Tibial nerve (tissue), 4 donors: ENCODE measurements at places on chromosomes 2 and 18. TPM values are rescaled to one million over a fixed set of nuclear protein-coding genes. Genes with fewer than 3 reads are reported as not detected.
A peak's percentile ranks its signal among the peaks of the same experiment; 100 is the strongest.

- H3K4me3 ChIP-seq, result no peak overlapping the region
- no peaks in the 10 kb centered on the region for H3K27me3 ChIP-seq
- no peak overlapping the region for H3K27ac ChIP-seq
- H3K36me3 ChIP-seq, result no peaks in the 10 kb centered on the region
- DNase-seq, result no peak
Observed at GRCh38 chr18:5747678-5748077, 147.6 kb downstream of the TMEM200C start.

Gene RAB6C
- total RNA-seq, result not detected

- H3K36me3 ChIP-seq, result no peaks in the 10 kb centered on the region
- H3K4me3 ChIP-seq, result no peak overlapping the region
- no peaks in the 10 kb centered on the region for H3K27me3 ChIP-seq
- no peaks in the 10 kb centered on the region for H3K4me1 ChIP-seq
Observed at GRCh38 chr2:162826921-162827320, 11.6 kb downstream of the KCNH7 start.

Gene LYG2
- total RNA-seq, result not detected

DNA sequence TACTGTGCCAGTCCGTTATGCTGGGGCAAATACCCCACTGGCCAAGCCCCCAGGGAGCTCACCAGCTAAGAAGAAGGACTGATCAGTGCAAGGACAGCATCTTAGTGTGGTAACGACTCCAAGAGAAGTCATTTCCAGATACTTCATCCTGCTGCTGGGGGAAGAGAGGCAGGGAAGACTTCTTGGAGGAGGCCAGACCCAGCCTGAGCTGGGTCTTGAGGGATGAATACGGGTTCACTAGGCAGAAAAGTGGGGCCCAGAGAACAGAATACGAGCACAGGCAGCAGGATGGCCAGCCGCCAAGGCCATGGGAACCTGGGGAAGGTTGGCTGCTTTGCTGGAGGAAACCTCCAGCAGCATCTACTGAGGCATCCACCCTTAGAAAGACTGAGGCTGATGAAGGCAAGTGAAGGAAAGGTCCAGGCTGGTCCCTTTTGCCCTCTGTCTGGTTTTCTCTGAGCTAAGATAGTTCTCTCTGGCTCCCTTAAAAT, 84.1 kb downstream of the GLI2 start:
- H3K36me3 ChIP-seq, result no peaks in the 10 kb centered on the region
- no peak overlapping the region for H3K4me3 ChIP-seq
- DNase-seq, result no peak
- H3K4me1 ChIP-seq, result peaks cover 6% of the 10 kb centered on the region
- H3K27ac ChIP-seq, result no peak overlapping the region
- H3K27me3 ChIP-seq, result no peaks in the 10 kb centered on the region

- H3K4me1 ChIP-seq, result no peaks in the 10 kb centered on the region
- DNase-seq, result no peak
- H3K4me3 ChIP-seq, result no peak overlapping the region
- no peak overlapping the region for H3K27ac ChIP-seq
- H3K36me3 ChIP-seq, result no peaks in the 10 kb centered on the region
Observed at GRCh38 chr2:118830881-118831280, 16.6 kb downstream of the EN1 start.

Gene GCFC2
- total RNA-seq, result 30.6 TPM

- H3K27ac ChIP-seq, result no peak overlapping the region
- DNase-seq, result no peak
- H3K4me3 ChIP-seq, result no peak overlapping the region
- no peaks in the 10 kb centered on the region for H3K36me3 ChIP-seq
Observed at GRCh38 chr2:186205254-186205911, 280.7 kb upstream of the ZC3H15 start.

Gene FLACC1
- 2.1 TPM for total RNA-seq

GRCh38 chr2:134420920-134421319, 167.0 kb downstream of the MGAT5 start:
- H3K27me3 ChIP-seq, result no peaks in the 10 kb centered on the region
- H3K36me3 ChIP-seq, result no peaks in the 10 kb centered on the region
- no peak for DNase-seq
- H3K4me3 ChIP-seq, result no peak overlapping the region
- H3K4me1 ChIP-seq, result no peaks in the 10 kb centered on the region

GRCh38 chr2:191859681-191860080, 12.8 kb upstream of the CAVIN2 start:
- peaks cover 5% of the 10 kb centered on the region for H3K4me1 ChIP-seq
- no peaks in the 10 kb centered on the region for H3K36me3 ChIP-seq
- no peaks in the 10 kb centered on the region for H3K27me3 ChIP-seq
- DNase-seq, result no peak

- DNase-seq, result no peak
- no peak overlapping the region for H3K4me3 ChIP-seq
- no peaks in the 10 kb centered on the region for H3K36me3 ChIP-seq
- H3K27me3 ChIP-seq, result no peaks in the 10 kb centered on the region
Observed at GRCh38 chr2:43278564-43279220, 52.3 kb upstream of the ZFP36L2 start.

Gene MYO5B
- total RNA-seq, result 35.2 TPM

DNA sequence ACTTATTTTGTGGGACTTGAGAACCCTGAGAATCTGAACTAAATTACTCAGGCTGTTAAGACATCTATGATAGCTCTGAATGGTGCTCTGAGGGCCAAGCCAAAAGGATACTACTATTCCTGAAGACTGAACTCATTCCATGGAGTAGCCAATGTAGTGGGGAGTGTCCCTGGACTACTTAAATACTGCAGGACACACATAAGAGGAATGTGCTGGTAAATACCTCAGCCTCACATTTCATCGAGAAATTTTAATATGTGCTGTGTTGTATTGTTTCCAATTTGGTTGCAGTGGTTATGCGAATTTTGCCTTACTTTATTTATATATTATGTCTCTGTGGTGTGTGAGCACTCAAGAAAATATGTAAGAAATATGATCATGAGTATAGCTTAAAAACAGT, 264.4 kb upstream of the FIGN start:
- H3K27ac ChIP-seq, result no peak overlapping the region
- no peaks in the 10 kb centered on the region for H3K36me3 ChIP-seq
- no peak overlapping the region for H3K4me3 ChIP-seq
- DNase-seq, result no peak

DNA sequence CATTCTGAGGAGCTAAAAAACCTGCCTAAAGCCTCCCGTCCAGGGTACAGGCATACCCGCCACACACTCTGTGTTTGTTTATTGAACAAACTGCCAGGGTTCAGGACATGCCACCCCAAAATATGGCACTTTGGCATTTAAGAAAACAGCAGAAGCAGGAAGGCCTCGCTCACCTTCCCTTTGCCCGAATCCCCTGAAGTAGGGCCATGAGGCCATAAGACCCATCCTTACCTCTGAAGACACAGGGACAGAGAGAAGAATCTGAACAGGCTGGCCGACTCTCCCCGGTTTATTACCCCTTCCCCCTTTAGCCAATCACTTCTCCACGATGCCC, 1.7 kb upstream of the NEURL3 start:
- H3K36me3 ChIP-seq, result no peaks in the 10 kb centered on the region
- DNase-seq, result no peak
- H3K27me3 ChIP-seq, result peaks cover 8% of the 10 kb centered on the region
- no peak overlapping the region for H3K4me3 ChIP-seq

DNA sequence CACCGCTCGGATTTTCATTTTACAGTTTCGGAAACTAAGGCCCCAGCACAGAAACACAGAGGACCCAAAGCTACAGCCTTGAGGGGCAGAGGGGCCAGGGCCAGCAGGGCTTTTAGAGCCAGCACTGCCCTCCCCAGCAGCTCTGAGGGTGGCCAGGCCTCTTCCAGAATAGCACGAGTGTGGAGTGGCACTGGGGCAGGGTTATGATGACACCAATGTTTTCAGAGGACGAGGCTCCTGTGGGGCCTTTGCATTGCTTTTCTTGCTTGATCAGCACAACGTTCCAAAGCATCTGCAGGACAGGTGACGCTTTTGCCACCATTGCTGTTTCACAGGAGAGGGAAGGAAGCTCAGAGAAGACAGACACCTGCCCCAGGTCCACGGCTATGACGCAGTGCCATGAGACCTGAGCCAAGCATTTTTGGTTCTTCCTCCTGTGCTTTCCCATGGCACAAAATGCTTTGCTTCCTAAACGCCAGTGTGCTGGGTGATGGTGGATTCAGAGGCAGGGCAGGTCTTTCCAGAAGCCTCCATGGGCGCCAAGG, 126.9 kb downstream of the MBP start:
- H3K4me3 ChIP-seq, result no peak overlapping the region
- H3K36me3 ChIP-seq, result no peaks in the 10 kb centered on the region
- no peaks in the 10 kb centered on the region for H3K27me3 ChIP-seq
- H3K4me1 ChIP-seq, result no peaks in the 10 kb centered on the region

Gene EVA1A
- total RNA-seq, result not detected

Gene RAMP1
- total RNA-seq, result 105 TPM

- no peak overlapping the region for H3K4me3 ChIP-seq
- H3K36me3 ChIP-seq, result no peaks in the 10 kb centered on the region
- DNase-seq, result no peak
- H3K27me3 ChIP-seq, result no peaks in the 10 kb centered on the region
- no peaks in the 10 kb centered on the region for H3K4me1 ChIP-seq
Observed at GRCh38 chr2:152301131-152301530, 33.8 kb upstream of the FMNL2 start.

- no peaks in the 10 kb centered on the region for H3K36me3 ChIP-seq
- no peaks in the 10 kb centered on the region for H3K4me1 ChIP-seq
- DNase-seq, result peak; percentile 52
- H3K27ac ChIP-seq, result peak overlapping the region; percentile 88
Observed at GRCh38 chr2:36706021-36706876, 9.7 kb downstream of the VIT start.

Gene SLC4A5
- 9.9 TPM for total RNA-seq

DNA sequence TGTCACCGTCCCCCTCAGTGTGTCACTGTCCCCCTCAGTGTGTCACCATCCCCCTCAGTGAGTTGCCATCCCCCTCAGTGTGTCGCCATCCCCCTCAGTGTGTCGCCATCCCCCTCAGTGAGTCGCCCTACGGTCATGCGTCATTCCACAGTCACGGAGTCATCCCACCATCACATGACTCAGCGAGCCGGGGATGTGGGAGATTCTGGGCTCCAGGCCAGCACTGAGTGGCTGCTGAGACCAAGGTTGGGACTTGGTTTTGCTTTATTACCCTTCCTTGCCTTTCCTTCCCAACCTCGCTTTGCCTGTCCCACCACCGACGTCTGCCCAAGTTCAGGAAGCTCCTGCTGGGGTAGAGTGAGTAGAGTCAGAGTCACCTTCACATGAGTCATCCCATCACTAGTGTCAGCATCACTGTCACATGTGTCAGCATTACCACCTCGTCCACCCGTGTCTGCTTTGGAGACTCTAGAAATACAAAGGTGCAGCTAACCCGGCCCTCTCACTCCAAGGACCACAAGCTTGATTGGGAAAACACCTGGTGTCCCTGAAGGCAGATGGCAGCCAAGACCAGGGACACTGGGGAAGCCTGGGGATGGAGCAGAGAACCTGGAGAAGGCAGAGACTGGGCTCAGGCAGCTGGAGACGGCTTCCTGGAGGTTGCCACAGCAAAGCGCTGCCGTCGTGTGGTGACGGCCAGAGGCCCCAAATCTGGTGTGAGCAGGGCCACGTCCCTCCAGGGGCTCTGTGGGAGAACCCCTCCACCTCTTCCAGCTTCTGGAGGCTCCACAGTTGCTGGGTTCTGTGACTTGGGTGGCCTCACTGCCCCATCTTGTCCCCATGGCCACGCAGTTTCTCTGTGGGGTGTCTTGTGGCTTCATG, 485.2 kb upstream of the SALL3 start:
- H3K4me1 ChIP-seq, result no peaks in the 10 kb centered on the region
- peak overlapping the region; percentile 56 for H3K27ac ChIP-seq
- no peaks in the 10 kb centered on the region for H3K36me3 ChIP-seq
- no peak for DNase-seq
- H3K4me3 ChIP-seq, result no peak overlapping the region

- DNase-seq, result no peak
- no peak overlapping the region for H3K27ac ChIP-seq
- H3K27me3 ChIP-seq, result no peaks in the 10 kb centered on the region
- no peak overlapping the region for H3K4me3 ChIP-seq
Observed at GRCh38 chr2:23208339-23208738, 176.6 kb upstream of the KLHL29 start.

GRCh38 chr2:24618144-24618543, 127.1 kb downstream of the NCOA1 start:
- H3K27ac ChIP-seq, result no peak overlapping the region
- H3K4me3 ChIP-seq, result no peak overlapping the region
- DNase-seq, result no peak
- no peaks in the 10 kb centered on the region for H3K27me3 ChIP-seq

GRCh38 chr2:207051385-207051965, 112.2 kb downstream of the CPO start:
- no peaks in the 10 kb centered on the region for H3K4me1 ChIP-seq
- no peaks in the 10 kb centered on the region for H3K27me3 ChIP-seq
- no peaks in the 10 kb centered on the region for H3K36me3 ChIP-seq
